ENCODE measurements at places on chromosomes 5 and 9.

- no peak for DNase-seq
Measured at GRCh38 chr9:122446819-122447484, 30.8 kb downstream of the OR1J1 start.

GRCh38 chr5:97049175-97049574 lies 93.2 kb downstream of the LIX1 start:
- no peak for DNase-seq

DNA sequence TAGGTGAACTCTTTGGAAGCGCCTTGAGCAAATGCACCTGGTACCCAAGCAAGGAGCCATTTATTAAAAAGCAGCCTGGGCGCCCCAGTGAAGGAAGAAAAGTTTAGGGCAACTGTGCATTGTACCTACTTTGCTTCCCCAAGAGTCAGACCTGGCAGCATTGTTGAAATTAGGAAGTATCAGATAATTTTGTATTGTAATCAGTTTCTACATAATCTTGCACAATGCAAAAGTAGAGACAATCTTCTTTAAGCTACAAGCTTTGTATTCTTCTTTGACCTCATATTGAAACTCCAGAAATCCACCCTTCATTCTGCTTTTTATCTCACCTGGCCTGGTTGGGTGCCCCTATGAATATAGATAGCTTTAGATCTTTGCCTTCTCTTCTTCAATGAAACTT lies 490.8 kb downstream of the RASEF start:
- no peak for DNase-seq

DNA sequence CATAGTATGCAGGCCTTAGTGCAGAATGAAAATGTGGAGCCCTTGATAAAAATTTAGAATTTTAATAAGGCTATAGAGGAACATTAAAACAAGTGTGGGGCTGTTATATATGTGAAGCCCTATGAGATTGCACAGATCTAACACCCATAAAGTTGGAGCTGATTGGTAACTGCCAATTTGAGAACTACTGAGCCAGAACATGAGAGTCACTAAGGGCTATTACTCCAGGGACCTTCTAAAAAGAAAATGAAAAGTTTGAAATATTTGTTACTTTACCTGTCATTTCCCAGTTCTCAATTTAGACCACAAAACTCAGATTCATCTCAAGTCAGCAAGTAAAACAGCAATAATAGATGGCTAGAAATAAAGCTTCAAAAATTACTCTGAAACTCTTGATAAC lies 898.6 kb downstream of the TLE1 start:
- no peak for DNase-seq

DNA sequence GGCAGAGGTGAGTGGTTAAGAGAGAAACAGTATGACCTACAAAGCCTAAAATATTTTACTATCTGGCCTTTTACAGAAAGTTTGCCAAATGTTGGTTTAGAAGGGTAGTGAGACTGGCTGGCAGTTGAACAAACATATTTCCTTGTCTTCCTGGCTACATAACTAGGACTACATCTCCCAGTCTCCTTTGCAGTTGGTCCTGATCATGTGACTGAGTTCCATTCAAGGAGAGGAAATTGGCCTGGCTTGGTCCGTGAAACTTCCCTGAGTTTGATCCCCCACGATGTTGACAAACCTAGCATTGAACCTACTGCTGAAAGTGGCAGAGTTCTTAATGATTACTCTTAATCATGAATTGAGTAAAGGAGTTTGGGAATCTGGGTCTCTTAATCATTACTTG lies 280.8 kb downstream of the SLIT3 start:
- DNase-seq = no peak

- peak; percentile 74 for DNase-seq
Measured at GRCh38 chr9:111414406-111414805, 69.8 kb downstream of the ECPAS start.

- DNase-seq = no peak
Measured at GRCh38 chr5:81268521-81269196, 32.7 kb upstream of the ZCCHC9 start.

DNA sequence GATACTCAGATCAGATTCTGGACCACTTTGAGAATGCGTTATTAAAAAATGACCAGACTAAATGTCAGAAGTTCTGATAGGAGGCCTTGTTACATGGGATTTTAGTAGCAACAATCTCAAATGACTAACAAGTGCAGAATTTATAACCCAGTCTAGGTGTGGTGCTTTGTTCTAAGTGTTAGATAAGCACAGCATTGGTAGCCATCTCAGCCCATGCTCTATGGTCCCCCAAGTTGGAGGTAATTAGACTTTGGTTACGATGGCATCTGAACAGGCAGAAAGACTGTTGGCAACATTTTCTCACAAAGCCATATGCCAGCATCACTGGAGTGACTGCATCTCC lies 140.4 kb upstream of the RPS23 start:
- DNase-seq = no peak

DNA sequence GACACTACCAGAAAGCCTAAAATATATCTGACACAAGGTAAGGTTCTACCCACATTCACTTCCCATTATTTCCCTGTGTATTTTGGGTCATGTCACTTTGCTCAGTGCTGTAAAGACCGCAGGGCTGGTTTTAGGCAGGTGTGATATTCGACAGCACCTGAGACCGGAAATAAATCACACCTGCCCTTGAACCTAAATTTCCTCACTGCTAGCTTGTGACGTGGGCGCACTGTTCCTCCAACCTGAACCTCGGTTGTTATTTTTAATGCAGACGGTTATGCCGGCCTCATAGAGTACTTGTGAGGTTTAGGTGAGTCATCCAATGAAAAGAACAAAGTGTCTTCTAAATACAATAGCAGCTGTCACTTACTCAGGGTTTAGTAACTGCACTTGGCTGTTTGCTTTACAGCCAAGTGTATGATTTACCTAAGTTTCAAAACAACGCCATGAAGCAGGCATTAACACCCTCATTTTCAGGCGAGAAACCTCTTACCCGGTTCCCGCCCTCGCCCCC lies 20.7 kb upstream of the ZNF782 start:
- DNase-seq = peak; percentile 45

DNA sequence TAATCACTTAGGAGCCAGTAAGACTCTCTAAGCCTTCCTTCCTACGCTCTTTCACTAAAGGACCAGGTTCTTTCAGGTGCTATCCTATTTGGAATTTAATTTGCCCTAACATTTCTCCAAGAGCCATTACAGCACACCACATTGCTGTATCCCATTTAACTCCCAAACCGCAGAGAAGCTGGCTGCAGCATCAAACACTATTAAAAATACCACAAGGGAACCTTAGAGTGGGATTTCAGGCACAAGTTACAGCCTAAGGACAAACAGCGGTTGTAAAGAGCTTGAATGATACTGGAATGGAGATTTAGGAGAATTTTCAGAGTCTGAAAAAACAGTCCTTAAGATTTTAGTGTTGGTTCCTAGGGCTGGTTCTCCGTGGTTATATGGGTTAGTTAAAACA lies 566.4 kb downstream of the RAB3C start:
- no peak for DNase-seq

DNA sequence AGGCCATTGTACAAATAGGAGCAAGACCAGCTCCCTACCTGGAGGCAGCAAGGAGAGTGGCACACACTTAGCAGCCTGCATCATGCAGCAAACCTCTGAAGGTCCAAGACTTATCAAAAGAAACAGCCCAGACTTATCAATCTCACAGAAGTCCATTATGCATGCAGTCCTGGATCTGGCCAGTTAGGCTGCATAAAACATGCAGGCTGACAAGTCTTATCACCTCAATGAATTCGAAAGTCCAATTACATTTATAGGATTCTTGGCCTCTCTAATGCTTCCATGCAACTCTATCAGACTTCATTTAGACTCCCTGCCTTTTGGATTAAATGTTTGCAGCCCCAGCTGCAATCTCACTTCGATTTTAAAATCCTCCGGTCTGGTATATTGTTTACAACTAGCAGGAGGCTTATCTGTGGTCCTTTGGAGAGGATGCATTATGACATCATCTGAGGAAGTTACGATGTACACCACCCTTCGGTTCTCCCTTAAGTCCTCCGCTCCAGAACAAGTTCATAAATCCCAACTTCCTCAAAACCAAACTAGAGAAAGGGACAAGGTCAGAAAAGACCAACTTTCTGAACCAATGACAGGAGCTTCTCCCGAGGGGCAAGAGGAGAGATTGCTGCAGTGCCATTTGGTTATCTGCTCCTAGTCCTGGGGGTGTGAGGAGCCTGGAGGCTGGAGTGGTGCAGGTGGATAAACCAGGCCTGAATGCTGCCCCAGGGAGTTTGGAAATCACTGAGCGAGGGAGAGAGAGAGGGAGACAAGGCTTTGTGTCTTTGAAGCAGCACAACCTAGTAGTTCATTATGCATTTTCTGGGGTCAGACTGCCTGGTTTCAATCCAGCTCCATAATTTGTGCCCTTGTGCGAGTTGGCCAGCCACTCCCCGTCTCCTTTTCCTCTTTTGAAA lies 313.9 kb downstream of the TLE1 start:
- DNase-seq = no peak

GRCh38 chr5:124580925-124581737 lies 165.3 kb downstream of the ZNF608 start:
- no peak for DNase-seq

DNA sequence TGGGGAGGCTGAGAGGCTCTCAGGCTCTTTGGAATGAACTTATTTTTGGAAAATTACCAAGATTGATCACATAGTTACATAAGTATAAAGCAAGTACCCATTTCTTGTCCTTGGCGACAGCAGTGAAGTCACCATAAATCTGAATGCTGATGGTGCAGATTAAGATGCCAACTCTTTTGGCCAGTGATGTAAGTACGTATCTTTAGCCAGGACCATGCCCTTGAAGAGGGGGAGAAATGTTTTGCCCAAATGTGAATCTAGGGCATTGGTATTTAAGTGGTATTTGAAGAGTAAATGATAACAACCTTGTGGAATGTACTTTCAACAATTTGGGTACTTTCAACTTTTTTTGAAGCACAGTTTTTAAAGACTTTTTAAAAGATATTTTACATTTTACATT lies 68.2 kb upstream of the RAD23B start:
- no peak for DNase-seq

DNA sequence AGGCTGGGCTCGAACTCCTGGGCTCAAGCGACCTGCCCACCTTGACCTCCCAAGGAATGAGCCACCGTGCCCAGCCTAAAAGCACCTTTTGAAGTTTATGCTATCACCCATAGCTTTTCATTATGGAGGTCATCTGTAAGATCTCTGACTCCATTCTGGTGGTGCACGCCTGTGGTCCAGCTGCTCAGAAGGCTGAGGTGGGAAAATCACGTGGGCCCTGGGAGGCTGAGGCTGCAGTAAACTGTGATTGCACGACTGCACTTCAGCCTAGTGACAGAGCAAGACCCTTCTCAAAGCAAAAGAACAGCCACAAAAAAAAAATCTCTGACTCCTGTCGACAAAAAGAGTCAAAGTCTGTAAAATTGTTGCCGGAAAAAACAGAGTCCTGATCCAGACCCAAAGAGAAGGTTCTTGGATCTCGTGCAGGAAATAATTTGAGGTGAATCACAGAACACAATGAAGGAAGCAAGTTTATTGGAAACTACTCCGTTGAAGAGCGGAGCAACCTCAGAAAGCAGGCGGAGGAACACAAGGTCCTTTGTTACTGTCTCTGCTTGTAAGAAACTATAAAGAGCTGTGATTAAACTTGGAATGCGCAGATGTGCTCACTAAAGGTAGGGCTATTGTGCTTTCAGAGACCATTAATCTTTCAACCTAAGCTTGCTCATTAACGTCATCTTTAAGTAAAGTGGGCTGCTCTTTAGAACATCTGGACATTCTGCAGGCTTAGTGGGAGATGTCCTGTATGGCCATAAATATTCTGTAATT lies 2.0 kb upstream of the HAUS6 start:
- no peak for DNase-seq

GRCh38 chr5:15215056-15215455 lies 284.9 kb upstream of the FBXL7 start:
- peak; percentile 15 for DNase-seq

DNA sequence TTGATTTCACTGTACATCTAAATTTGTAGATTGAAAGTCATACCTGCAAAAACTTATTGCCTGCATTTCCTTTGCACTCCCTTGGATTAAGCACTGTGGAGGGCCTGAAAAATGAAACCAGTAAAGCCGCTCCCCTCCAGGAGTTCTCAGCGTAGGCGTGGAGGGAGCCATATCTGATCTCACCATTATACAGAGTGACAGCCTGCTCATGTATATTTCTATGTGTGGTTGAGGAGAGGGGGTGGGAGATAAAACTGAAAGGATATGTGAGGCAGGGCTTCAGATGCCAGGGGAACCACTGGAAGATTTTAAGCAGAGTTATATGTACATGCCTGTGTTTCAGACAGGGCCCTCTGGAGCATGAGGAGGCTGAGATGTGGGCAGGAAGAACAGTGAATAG lies 303.0 kb downstream of the MSX2 start:
- no peak for DNase-seq

GRCh38 chr9:19161257-19162025 lies 34.1 kb upstream of the PLIN2 start:
- DNase-seq = no peak

- peak; percentile 96 for DNase-seq
Measured at GRCh38 chr9:37119907-37120842, at the start of gene ZCCHC7. TSS of gene ZCCHC7 (plus strand) at chr9:37120574.

GRCh38 chr9:13570068-13570974 lies 290.8 kb upstream of the MPDZ start:
- no peak for DNase-seq

- DNase-seq = no peak
Measured at GRCh38 chr5:62937661-62938558, 359.3 kb downstream of the LRRC70 start.

- DNase-seq = no peak
Measured at GRCh38 chr9:32584784-32585183, 11.8 kb upstream of the NDUFB6 start.

DNA sequence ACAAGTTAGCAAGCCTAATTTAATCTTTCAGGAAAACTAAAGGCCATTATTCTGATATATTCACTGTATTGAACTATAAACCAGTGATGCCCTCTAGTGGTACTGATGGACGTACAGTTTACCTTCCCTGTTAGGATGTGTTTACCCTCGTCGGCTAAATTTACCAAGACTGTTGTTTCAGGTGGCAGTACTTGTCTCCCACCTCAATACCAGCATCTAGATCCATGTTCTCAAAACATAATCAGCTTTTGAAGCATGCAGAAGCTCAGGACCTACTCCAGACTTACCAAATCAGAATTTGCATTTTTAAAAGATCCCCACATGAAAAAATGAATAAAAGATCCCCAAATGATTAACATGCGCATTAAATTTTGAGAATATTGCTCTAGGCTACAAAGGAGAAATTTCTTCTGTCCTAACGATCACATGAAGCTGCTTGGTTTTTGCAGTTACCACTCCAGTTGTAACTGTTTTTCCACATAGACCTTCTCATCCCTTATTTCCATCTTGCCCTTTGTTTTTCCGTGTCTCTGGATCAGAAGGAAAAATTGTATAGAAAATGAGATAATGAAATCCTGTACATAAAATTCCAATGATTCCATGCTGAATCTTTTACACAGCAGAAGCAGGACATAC lies 3.2 kb upstream of the BAAT start:
- DNase-seq = no peak

- no peak for DNase-seq
Measured at GRCh38 chr5:137481596-137481995, 17.5 kb downstream of the SPOCK1 start.

DNA sequence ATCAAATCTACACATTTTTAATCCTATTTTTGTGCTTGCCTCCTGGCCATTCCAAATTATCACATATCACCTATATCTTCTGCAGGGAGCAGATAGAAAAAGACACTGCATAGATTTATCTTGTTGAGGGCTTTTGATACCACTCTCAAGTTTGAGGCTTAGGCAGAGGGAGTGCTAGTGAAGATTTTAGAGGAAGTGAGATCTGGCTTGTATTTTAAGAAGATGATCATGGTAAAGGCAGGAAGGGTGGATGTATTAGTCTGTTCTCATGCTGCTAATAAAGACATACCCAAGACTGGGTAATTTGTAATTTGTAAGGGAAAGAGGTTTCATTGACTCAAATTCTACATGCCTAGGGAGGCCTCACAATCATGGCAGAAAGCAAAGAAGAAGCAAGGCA lies 220.9 kb upstream of the TUT7 start:
- no peak for DNase-seq
